ENCODE measurements at places on chromosomes 13 and 19. TPM values are rescaled to one million over a fixed set of nuclear protein-coding genes. Genes with fewer than 3 reads are reported as not detected.

DNA sequence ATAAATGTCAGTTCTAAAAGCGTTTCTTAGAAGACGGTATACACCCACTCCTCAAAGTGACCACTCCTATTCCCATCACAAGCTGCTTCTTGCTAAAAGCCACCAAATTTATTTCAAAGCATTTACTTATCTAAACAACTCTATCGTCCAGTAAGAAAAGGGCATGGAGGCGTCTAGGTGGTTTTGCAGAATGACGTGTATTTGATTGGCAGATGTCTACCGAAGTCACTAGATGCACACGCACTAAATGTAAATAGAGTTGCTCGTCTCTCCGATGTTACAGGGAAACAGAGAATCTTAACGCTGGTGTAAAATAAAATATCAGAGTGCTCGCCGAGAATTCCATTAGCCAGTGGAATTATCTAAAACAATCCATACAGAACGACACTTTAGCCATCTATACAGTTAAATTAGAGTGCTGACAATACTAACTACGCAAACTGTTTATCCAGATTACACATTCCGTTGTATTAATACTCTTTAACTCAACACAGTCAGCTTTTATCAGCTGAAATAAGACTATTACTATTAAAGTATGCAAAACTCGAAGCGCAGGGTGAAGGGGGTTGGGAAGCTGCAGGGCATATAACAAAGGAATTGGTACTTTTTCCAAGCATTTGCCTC is 1.9 kb downstream of the KLF12 start:
- peak overlapping the region; percentile 87 for H3K27ac ChIP-seq
- no peaks in the 10 kb centered on the region for H3K36me3 ChIP-seq
- H3K4me3 ChIP-seq, result peak overlapping the region; percentile 62
- H3K4me1 ChIP-seq, result peaks cover 20% of the 10 kb centered on the region
- no peaks in the 10 kb centered on the region for H3K27me3 ChIP-seq

The ZSCAN18 gene
- 109 TPM for total RNA-seq

The FAM124A gene
- total RNA-seq, result 30.9 TPM

- H3K36me3 ChIP-seq, result no peaks in the 10 kb centered on the region
- H3K27ac ChIP-seq, result no peak overlapping the region
- no peaks in the 10 kb centered on the region for H3K27me3 ChIP-seq
- H3K4me3 ChIP-seq, result no peak overlapping the region
- no peak for DNase-seq
These were observed 21.1 kb upstream of the CFAP97D2 start for GRCh38 chr13:114157869-114158495.

GRCh38 chr13:75836441-75836840 is 200.3 kb downstream of the LMO7 start:
- no peaks in the 10 kb centered on the region for H3K36me3 ChIP-seq
- H3K4me3 ChIP-seq, result no peak overlapping the region
- no peaks in the 10 kb centered on the region for H3K4me1 ChIP-seq
- H3K27ac ChIP-seq, result no peak overlapping the region

The KLF1 gene
- total RNA-seq, result not detected

The RXFP2 gene
- not detected for total RNA-seq

DNA sequence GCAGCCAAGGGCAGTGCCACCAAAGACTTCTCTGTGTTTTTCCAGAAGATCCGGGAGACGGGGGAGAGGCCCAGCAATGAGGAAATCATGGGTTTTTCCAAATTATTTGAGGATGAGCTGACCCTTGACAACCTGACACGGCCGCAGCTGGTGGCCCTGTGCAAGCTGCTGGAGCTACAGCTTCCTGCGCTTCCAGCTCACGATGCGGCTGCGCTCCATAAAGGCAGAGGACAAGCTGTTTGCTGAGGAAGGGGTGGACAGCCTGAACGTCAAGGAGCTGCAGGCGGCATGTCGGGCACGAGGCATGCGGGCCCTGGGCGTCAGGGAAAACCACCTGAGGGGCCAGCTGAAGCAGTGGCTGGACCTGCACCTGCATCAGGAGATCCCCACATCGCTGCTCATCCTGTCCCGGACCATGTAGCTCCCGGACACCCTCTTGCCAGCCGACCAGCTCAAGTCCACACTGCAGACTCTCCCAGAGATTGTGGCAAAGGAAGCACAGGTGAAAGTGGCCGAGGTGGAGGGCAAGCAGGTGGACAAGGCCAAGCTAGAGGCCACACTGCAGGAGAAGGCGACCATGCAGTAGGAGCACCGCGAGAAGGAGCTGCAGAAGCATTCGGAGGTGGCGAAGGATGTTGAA is 11.7 kb downstream of the ZSCAN1 start:
- no peaks in the 10 kb centered on the region for H3K4me1 ChIP-seq
- H3K27me3 ChIP-seq, result no peaks in the 10 kb centered on the region
- no peak overlapping the region for H3K27ac ChIP-seq
- H3K36me3 ChIP-seq, result no peaks in the 10 kb centered on the region

DNA sequence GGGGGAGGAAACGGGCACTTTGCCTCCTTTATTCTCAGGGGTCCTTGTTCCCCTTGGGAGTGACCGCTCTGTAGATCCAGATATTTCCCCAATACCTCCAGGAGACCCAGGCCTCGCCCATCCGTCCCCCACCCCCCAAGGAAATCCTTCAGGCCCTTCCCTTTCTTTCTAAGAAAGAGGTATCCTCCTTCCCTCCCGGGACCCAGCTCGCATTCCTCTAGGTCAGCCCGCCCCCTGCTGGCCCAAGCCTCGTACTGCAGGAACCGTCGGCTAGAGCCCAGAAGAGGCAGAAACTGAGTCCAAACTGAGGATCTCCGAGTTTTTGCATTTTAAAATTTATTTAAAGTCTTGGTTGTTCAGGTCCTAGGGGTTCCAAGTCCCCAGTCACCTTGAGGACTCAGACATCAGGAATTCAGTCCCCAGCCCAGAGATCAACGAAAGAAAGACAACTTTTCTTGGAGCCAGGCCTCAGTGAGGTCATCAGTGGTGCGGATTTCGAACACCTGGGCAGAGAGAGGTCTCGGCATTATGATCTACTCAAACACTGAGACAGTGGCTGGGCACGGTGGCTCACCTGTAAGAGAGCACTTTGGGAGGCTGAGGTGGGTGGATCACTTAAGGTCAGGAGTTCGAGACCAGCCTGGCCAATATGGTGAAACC is 7.5 kb upstream of the LRFN1 start:
- H3K27me3 ChIP-seq, result no peaks in the 10 kb centered on the region
- H3K4me3 ChIP-seq, result no peak overlapping the region
- no peaks in the 10 kb centered on the region for H3K4me1 ChIP-seq
- DNase-seq, result peak; percentile 95
- H3K36me3 ChIP-seq, result no peaks in the 10 kb centered on the region

DNA sequence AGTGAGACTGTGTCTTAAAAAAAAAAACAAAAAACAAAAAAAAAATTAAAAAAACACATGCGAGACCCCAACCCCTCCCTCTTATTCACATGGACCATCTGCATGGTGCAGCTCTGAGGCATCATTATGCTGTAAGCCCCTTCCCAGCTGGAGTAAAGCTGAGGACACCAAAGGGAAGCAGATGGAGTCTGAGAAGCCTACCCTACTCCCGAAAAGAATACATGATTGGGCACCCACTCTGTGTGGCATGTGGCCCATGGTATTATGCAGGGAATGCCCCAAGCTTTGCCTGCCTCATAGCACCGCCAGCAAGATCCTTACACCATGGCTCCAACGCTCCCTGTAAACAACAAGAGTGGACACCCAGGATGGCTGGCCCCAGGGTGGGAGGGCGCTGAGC is 4.7 kb downstream of the PTH2 start:
- H3K36me3 ChIP-seq, result no peaks in the 10 kb centered on the region
- H3K27me3 ChIP-seq, result peaks cover 99% of the 10 kb centered on the region
- H3K27ac ChIP-seq, result no peak overlapping the region

DNA sequence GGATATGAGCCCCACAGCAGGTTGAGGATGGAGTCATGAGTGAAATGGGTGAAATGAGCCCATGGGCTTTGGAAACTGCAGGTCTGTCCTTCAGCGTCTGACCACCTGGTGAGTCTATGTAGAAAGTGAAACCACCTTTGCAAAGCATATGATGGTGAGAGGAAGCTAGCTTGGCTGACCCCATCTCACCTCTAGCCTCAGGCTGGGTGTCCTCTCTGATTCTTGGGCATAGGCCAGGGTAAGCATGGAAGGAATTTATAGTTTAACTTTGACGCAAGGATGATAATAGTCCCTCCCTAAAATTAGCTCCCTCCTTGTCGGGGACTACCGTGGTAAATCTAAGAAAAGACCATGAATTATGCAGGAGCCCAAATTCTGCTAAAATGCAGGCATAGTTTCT is 16.8 kb upstream of the PSG9 start:
- no peaks in the 10 kb centered on the region for H3K36me3 ChIP-seq
- H3K4me1 ChIP-seq, result no peaks in the 10 kb centered on the region
- H3K27ac ChIP-seq, result no peak overlapping the region
- no peaks in the 10 kb centered on the region for H3K27me3 ChIP-seq
- no peak for DNase-seq
- H3K4me3 ChIP-seq, result no peak overlapping the region

- no peaks in the 10 kb centered on the region for H3K36me3 ChIP-seq
- no peak for DNase-seq
- H3K4me3 ChIP-seq, result no peak overlapping the region
- H3K27ac ChIP-seq, result no peak overlapping the region
These were observed 457.9 kb downstream of the FGF9 start for GRCh38 chr13:22128441-22129408.

- peaks cover 12% of the 10 kb centered on the region for H3K36me3 ChIP-seq
- H3K27me3 ChIP-seq, result no peaks in the 10 kb centered on the region
- no peak for DNase-seq
These were observed 15.2 kb upstream of the ZNF543 start for GRCh38 chr19:57305056-57305455.

DNA sequence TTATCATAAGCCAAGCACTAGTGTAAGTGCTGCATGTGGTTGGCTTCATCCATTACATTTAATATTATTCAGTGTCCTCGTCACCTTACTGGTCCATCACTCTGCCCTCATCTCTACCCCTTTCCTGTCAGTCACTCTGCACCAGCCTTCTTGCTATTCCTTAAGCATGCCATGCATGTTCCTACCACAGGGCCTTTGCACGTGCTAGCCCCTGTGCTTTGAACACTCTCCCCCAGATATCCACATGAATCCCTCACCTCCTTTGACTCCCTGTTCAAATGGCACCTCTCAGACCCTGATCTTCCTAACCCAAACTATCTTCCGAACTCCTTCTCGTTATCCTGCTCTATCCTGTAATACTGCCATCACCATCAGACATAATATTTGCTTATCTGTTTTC is 3.2 kb upstream of the RELB start:
- no peak overlapping the region for H3K4me3 ChIP-seq
- H3K27ac ChIP-seq, result no peak overlapping the region
- DNase-seq, result no peak
- peaks cover 15% of the 10 kb centered on the region for H3K4me1 ChIP-seq
- H3K36me3 ChIP-seq, result no peaks in the 10 kb centered on the region

The LGALS7 gene
- total RNA-seq, result not detected

- H3K27me3 ChIP-seq, result no peaks in the 10 kb centered on the region
- peaks cover 25% of the 10 kb centered on the region for H3K4me1 ChIP-seq
- DNase-seq, result no peak
- peaks cover 22% of the 10 kb centered on the region for H3K36me3 ChIP-seq
These were observed 748 bp downstream of the LMNB2 start for GRCh38 chr19:2455851-2456570.

- no peak overlapping the region for H3K27ac ChIP-seq
- H3K36me3 ChIP-seq, result no peaks in the 10 kb centered on the region
- no peak overlapping the region for H3K4me3 ChIP-seq
- no peaks in the 10 kb centered on the region for H3K27me3 ChIP-seq
- no peaks in the 10 kb centered on the region for H3K4me1 ChIP-seq
These were observed 10.2 kb downstream of the OR2Z1 start for GRCh38 chr19:8731428-8732169.

DNA sequence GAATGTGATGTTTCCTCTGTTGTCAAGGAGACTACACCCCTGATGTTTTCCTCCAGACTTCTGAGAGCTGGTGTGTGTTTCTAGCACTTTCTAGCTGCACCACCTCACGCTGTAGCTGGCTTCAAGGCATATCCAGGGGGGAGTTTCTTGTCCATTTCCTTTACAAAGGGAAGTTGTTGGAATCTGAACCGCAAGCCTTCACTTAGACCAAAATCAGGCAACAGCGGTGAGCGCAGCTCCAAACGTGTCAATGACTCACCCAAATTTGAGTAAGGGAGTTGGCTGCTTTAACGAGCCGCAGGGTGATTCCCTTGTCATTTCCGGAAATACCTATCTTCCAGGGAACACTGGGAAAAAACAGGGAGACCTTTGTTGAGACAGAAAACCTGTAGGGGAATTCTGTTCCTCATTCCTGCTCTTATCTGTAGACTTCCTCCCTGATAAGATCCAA is 2.5 kb downstream of the LDLR start:
- no peaks in the 10 kb centered on the region for H3K36me3 ChIP-seq
- H3K27me3 ChIP-seq, result no peaks in the 10 kb centered on the region
- H3K27ac ChIP-seq, result peak overlapping the region; percentile 99
- H3K4me1 ChIP-seq, result no peaks in the 10 kb centered on the region
- H3K4me3 ChIP-seq, result no peak overlapping the region

- DNase-seq, result no peak
- H3K4me3 ChIP-seq, result no peak overlapping the region
- no peaks in the 10 kb centered on the region for H3K36me3 ChIP-seq
- H3K27ac ChIP-seq, result no peak overlapping the region
- H3K4me1 ChIP-seq, result no peaks in the 10 kb centered on the region
- no peaks in the 10 kb centered on the region for H3K27me3 ChIP-seq
These were observed 43.7 kb downstream of the TSSK6 start for GRCh38 chr19:19471682-19472081.

The DAZAP1 gene
- 54.0 TPM for total RNA-seq

DNA sequence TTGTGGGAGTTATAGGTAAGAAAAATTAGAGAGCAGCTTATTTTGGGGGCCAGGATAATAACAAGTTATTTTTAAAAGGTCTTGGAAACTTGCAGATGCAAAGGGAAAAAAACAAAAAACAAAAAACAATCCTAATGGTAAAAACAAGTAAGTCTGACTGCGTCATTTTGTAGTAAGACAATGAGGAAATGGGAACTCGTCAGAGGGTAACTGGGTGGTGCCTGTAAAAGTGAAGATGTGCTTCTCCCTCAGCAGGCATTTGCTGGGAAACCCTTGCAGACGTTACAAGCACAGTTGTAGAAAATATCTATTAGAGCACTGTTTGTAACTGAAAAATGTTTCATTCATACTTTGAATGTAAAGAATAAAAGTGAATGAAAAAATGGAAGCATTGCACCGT is 2.2 kb upstream of the TNFSF13B start:
- no peak overlapping the region for H3K27ac ChIP-seq
- DNase-seq, result no peak
- no peaks in the 10 kb centered on the region for H3K4me1 ChIP-seq
- no peaks in the 10 kb centered on the region for H3K36me3 ChIP-seq
- no peaks in the 10 kb centered on the region for H3K27me3 ChIP-seq

- peaks cover 13% of the 10 kb centered on the region for H3K4me1 ChIP-seq
- H3K27ac ChIP-seq, result no peak overlapping the region
- DNase-seq, result no peak
- H3K27me3 ChIP-seq, result no peaks in the 10 kb centered on the region
- no peak overlapping the region for H3K4me3 ChIP-seq
- no peaks in the 10 kb centered on the region for H3K36me3 ChIP-seq
These were observed 11.2 kb upstream of the PRR19 start for GRCh38 chr19:42290523-42291434.

GRCh38 chr19:54231077-54231931 is 8.5 kb upstream of the LILRB3 start:
- no peaks in the 10 kb centered on the region for H3K36me3 ChIP-seq
- no peak overlapping the region for H3K27ac ChIP-seq
- peak; percentile 69 for DNase-seq
- no peak overlapping the region for H3K4me3 ChIP-seq
- H3K27me3 ChIP-seq, result peaks cover 15% of the 10 kb centered on the region
- no peaks in the 10 kb centered on the region for H3K4me1 ChIP-seq

GRCh38 chr19:29731331-29731850 is 16.3 kb upstream of the C19orf12 start:
- no peak overlapping the region for H3K4me3 ChIP-seq
- no peaks in the 10 kb centered on the region for H3K36me3 ChIP-seq
- H3K27ac ChIP-seq, result no peak overlapping the region
- H3K4me1 ChIP-seq, result peaks cover 3% of the 10 kb centered on the region

The AMH gene
- total RNA-seq, result 0.59 TPM
